ENCODE measurements at places on chromosomes 11 and 22. TPM values are rescaled to one million over a fixed set of nuclear protein-coding genes. Genes with fewer than 3 reads are reported as not detected.

- DNase-seq, result no peak
These were observed 303.1 kb upstream of the SORL1-AS1 start for GRCh38 chr11:121755906-121756305.

The OR51B4 gene
- not detected for total RNA-seq

The TRIM51 gene
- total RNA-seq, result not detected

DNA sequence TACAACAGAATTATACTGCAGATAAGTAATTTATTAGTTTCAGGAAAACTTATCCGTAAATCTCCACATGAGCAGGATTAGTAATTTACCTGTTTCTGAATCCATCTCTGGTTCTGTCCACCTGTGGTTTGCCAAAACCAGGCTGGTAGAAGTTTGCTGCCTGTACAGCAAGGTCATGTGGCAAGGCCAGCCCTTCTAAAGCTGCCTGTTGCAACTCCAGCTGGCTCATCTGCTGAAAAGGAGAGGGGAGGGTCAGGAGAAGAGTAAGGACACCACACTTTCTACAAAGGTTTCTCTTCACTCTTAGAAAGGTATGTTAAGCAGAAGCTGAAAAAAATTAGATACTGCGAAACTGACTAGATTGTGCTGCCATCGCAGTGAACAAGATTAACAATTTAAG lies 42.3 kb downstream of the EIF4ENIF1 start:
- DNase-seq, result no peak

GRCh38 chr11:65892661-65893317 lies 2.3 kb downstream of the CCDC85B start:
- no peak for DNase-seq

GRCh38 chr11:63552921-63553320 lies 10.3 kb downstream of the PLAAT2 start:
- no peak for DNase-seq
